C1 segment of cervical spinal cord (tissue), 14 donors: ENCODE measurements at places on chromosomes 16 and 17.

DNA sequence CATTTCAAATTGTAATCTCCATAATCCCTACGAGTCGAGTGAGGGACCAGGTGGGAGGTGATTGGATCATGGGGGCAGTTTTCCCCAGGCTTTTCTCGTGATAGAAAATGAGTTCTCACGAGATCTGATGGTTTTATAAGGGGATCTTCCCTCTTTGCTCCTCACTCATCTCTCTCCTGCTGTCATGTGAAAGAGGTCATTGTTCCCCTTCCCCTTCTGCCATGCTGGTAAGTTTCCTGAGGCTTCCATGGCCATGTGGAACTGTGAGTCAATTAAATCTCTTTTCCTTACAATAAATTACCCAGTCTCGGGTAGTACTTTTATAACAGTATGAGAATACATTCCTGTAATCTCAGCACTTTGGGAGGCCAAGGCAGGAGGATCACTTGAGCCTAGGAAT is 76.7 kb upstream of the MARCHF10 start:
- no peak for DNase-seq

- no peak for DNase-seq
Measured at GRCh38 chr17:29789196-29790170, 140.5 kb downstream of the SSH2 start.

- no peak for DNase-seq
Measured at GRCh38 chr16:4032768-4033167, 83.5 kb downstream of the ADCY9 start.

DNA sequence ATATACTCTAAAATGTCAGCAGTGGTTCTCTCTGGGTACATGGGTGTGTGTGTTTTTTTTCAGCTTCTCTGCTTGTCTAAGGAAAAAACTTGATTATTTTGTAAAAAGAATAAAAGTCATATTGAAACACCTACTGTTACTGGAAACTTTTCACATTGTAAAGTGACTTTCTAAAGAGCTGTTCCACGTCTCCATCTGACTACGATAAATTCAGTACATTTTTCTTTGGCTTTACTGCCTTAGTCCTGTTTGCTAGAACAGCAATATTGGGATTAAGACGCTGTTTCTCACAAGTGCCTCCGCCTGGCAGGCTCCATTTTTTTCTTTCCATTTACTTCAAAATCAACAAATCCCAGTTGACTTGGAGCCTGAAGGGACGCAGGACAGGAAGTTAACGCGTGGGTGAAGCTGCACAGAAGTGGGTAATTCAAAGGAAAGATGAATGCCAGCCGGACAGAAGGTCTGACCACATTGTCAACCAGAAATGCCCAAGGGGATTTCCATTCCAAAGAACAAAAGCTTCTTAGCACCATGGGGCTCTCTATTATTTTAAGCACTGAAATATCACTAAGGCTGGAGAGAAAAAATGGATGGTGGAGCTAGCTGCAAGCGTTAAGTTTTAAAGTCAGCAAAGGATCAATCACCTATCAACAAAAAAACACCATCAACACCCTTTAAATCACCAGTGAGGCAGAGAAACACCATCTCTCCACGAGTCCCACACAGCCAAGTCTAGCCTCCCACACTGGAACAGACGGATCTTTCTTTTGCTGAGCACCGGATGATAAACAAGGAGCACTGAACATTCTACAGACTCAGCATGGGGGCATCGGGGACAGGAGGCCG is 8.4 kb downstream of the GLOD4 start:
- DNase-seq = no peak

DNA sequence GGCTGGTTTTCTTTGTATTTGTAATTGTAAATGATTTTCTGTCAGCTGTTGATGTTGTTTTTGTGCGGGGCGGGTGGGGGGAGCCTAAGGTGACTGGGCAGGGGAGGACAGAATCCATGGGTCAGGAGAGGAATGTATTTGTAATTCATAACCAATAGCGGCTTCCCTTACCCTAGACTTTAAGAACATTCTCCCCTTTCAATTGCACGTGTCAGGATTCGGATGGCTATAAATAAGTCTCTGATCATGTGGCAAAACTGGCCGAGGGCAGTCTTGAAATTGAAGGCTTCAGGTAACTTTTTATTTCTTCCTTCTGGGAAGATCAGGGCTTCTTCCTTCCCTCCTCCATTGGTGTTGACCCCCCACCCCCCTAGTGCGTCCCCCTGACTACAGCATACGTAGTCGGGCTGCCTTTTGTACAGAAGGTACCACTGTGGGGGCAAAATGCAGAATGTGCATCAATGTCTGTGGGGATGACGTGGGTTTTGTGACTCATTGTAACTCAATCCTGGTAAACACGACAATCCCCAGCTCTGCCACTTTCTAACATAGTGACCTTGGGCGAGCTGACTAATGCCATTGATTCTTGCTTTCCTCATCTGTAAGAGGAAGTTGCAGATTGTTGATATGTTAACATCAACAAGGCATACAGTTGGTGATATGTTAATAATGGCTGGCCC is 16.2 kb downstream of the MARCHF10 start:
- DNase-seq = no peak

DNA sequence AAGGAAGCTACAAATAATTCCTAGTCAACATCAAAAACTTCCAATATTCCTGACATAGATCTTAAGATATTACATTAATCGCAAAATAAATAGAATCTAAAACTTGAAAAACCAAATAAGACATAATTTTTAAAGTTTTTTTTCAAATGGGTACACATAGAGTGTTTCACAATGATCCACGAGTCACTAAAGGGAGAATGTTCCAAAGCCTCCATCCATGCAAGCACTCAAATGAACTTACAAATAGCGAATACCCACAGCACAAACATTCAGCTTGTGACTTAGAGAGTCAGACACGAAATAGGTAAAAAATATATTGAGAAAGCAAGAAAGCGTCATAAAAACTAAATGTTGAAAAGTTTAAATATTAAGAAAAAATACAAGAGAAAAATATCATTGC is 65.7 kb downstream of the CEP112 start:
- DNase-seq = no peak

- no peak for DNase-seq
Measured at GRCh38 chr17:44871556-44871955, 23.9 kb downstream of the HIGD1B start.

DNA sequence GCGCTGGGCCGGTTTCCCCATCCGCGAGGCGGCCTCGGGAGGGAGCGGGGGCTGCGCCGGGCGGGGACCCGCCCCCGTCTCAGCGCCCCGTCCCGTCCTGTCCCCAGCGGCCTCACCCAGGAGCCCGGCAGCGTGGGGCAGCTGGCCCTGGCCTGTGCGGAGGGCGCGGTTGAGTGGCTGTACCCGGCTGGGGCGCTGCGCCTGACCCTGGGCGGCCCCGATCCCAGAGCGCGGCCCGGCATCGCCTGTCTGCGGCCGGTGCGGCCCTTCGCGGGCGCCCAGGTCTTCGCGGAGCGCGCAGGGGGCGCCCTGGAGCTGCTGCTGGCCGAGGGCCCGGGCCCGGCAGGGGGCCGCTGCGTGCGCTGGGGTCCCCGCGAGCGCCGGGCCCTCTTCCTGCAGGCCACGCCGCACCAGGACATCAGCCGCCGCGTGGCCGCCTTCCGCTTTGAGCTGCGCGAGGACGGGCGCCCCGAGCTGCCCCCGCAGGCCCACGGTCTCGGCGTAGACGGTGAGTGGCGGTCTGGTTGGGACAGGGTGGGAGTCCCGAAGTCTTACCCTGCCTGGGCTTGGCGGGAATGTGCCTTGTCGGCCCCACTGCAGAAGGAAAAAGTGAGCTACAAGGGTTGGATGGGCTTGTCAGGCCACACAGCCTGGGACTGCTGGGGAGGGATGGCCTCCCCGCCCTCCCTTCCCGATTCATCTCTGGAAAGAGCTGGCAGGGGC is 720 bp downstream of the METRN start:
- peak; percentile 66 for DNase-seq

GRCh38 chr16:89779909-89780305 is 36.5 kb downstream of the FANCA start:
- no peak for DNase-seq

GRCh38 chr16:28090646-28091377 is 27.3 kb upstream of the GSG1L start:
- DNase-seq = no peak

DNA sequence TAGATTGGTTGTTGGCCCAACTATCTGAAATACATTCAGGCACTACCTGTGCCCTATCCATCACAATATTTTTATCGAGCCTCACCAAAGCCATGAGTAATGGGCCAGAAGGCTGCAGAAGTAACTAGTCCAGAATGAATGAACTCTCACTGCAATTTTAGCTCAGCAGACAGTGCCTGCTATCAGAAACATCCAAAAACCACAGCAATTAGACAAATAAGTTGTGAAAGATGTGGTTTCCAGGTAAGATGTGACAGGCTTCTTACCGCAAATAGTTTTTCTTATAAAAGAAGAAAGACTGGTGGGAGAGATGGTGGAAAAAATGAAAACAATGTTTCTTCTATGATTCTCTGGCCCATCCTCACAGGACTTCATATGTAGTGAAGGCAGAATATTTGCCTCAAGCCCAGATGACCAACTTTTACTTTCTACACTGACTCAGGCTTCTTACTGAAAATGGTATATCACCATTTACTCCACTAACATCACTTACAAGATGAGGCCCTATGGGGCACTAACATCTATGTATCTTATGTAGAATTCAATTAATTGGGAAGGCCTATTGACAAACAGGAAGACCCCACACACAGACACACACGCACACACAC is 9.8 kb upstream of the RFFL start:
- no peak for DNase-seq

- DNase-seq = no peak
Measured at GRCh38 chr17:5838661-5839300, 231.4 kb upstream of the WSCD1 start.

DNA sequence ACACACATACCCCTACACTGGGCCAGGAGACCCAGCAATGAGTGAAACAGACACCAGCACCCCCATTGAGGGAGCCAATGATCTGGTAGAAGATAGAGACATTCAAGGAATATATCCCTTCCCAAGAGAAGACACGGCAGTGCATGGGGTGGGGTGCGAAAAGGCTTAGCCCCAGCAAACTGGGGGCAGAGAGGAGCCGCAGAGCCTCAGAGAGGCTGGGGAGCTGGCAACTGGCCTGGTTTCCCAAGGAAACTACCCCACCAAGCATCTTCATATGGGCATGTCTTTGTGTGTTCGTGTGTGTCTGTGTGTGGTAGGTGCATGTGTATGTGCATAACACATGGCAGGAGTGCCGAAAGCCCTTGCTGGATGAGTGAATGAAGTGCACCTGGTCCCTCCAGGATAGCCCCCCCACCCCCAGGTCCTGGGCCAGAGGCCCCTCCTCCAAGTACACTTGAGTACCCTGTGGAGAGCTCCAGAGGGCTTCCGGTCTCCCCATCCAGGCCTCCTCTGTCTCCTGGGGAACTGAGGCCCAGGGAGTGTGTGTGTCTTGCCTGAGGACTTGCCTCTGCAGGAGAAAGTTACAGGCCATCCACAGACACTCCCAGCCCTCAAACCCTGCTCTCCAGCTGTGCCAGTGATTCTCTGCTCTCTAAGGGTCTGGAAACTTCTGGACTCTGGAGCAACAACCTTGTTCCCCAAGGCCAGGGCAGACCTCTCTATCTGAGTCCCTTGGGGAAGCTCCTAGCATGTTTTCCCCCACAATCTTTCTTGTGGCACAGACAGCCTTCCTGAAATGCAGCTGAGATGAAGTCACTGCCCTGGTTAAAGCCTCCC is 15.9 kb downstream of the TBX2 start:
- DNase-seq = no peak

- DNase-seq = no peak
Measured at GRCh38 chr17:8159459-8160223, 3.1 kb downstream of the VAMP2 start.

- no peak for DNase-seq
Measured at GRCh38 chr17:19737305-19738072, 10.6 kb downstream of the ALDH3A1 start.

DNA sequence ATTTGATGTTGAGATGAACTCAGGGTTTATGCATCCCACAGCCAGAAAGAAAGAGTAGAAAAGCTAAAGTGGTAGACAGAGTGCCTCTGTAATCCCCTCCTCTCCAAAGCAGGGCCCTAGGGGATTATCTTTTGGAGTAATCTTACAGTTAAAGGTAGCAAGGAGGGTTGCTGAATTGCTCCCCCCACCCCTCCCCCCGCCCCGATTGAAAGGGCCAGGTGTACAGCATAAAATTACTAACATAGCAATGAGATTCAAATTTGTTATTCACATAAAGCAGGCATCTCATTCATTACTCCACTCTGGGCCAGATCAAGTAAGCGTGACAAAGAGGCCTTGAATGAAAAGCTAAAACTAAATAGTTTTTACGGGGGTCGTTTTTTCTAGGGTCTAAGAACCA is 72.7 kb downstream of the STH start:
- no peak for DNase-seq

DNA sequence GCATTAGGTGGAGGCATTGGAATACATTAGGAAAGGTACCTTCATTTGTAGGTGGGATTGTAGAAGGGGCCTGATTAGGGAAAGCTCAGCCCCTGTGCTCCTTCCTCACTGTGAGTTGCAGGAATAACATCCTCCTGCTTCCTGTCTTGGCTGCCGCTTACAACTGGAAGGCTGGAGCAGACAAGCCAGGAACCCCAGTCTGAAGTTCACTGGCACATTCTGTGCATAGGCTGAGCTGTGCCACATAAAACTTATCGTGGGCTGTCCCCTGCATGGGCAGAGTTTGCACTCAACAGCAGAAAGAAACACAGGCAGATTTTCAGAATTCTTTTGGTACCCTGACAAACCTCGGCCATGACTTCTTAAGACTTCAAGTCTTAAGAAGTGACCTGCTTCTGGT is 200.1 kb downstream of the SALL1 start:
- DNase-seq = no peak

DNA sequence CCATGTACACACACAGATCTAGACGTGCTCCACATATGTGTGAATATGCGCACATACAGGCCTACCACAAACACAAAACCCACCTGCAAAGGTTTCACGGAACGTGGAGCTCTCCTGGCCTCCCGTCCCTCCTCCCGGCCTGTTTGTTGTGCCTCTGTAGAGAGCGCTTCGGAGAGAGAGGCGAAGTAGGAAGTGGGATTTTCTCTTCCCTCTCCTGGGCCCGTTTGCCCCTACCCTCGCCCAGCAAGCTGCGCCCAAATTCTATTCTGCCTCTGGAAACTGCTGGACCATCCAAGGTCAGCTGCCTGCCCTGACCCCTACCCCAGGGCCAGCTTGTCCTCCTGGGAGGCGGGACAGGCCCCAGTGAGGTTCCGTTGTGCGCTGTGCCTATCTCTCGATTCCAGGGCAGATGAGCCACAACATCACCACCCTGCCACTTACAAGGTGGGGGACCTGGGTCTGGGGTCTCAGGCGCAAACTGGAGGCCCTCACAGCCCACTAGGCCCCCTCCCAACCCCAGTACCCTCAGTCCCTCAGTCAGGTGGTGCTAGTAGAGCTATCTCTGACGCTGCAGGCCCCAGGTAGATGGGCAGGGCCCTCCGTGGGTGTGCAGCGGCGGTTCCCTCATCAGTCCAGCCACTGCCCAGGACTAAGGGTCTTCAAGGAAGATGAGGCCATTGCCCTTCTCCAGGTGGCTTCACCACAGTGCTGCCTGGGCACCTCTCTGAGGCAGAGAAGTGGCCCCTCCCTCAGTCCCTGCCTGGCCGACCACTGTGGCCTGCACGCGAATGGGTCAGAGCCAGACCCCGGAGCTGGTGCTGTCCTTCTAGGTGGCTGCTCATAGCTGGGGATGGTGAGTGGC is 54.2 kb downstream of the BEAN1 start:
- no peak for DNase-seq

- no peak for DNase-seq
Measured at GRCh38 chr16:57123216-57123973, 31.0 kb downstream of the CPNE2 start.
